ENCODE measurements at places on chromosomes 1 and 21.

- DNase-seq: peak; percentile 57
Observed at GRCh38 chr1:85047472-85048295, 616 bp downstream of the MCOLN3 start.

DNA sequence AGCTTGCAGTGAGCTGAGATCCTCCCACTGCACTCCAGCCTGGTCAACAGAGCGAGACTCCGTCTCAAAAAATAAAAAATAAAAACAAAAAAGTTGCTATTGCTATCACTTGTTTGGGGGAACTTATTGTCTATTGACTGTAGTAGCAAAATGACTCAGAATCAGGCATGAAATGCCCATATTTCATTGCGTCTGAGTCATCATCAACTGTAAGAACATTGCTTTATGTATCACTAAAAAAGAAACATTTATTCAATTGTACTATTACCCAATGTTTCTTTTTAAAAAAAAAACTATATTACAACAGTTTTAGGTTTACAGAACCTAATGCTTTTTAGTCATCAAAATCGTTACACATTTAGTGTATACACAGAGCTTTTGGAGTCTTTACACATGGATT, 91.0 kb upstream of the FMN2 start:
- DNase-seq: no peak

DNA sequence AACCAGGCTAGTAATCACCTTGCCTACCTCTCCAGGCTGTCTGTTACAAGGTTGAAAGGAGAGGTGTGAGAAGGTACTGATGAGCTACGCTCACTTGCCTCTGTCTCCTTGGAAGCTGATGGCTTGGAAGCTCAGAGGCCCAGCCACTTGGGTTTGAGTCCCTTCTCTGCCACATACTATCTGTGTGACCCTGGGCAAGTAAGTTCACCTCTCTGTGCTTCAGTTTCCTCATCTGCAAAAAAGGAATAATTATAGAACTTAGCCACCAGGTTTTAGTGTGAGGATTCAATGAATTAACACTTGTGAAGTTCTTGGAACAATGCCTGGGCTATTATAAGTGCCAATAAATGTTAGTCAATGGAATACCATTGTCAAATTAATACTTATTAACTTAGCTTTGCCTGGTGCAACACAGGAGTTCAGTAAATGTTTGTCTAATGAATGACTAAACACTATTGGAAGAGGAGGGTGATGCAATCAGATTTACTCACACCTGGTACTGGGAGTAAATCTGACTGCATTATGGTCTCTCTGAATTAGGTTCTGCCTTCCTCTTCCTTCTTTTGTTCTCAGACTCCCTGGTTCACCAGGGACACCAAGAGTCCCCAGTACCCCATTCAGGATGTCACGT, 55.5 kb downstream of the TRABD2B start:
- peak; percentile 51 for DNase-seq

- DNase-seq: no peak
Observed at GRCh38 chr1:41293779-41294178, 51.7 kb upstream of the SCMH1 start.

DNA sequence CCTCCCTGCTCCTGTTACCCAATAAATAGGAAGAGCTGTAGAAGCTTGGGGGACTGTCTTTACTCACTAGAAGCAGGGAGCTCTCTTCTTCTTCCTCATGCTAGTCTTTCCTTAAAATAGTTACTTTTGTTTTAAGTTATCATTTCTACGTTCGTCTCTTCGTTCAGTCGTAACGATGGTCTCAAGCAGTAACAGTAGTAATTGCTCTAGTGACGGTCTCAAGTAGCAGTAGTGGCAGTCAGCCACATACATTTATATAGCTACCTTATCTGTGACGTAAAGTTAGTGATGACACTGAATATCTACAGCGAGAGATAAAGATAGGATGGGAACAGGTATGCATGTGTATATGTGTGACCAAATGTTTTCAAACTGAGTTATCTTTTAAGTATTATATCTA, 15.4 kb upstream of the ERO1B start:
- DNase-seq: no peak

GRCh38 chr1:225449261-225449660, 21.4 kb upstream of the LBR start:
- DNase-seq: no peak
